ENCODE measurements at places on chromosomes 13 and 19. TPM values are rescaled to one million over a fixed set of nuclear protein-coding genes. Genes with fewer than 3 reads are reported as not detected.

- no peak for DNase-seq
Measured at GRCh38 chr19:54436628-54437252, 12.3 kb upstream of the LENG8 start.

DNA sequence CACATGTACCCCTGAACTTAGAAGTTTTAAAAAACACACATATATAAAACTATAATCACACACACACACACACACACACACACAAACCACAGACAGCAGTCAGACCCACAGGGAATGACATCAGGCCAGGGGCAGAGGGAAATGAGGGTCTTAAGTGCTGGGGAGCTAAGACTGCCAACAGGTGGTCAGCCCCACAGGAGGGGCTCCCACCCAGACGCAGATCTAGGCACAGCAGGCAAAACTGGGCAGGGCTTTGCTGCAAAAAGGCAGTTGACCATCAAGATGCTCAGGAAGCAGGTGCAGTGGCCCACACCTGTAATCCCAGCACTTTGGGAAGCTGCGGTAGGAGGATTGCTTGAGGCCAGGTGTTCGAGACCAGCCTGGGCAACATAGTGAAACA is 121.0 kb upstream of the LSM14A start:
- DNase-seq: no peak

- no peak for DNase-seq
Measured at GRCh38 chr13:33842207-33842606, 24.3 kb downstream of the RFC3 start.

DNA sequence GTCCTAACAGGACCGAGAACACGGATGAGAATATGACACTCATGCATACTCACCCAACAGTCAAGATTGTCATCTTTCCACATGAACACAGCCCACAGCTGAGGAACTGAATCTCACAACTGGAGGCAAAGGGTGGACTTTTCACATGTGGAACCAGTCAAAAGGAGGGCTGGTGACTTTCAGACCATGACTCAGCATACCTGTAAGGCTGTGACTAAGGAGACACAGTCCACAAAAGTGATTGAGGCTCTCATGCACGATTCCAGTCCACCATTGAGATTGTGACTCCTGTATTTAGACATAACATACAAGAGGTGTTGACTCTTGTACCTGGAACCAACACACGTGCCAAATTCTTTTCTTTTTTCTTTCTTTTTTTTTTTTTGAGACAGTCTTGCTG is 40.0 kb downstream of the ZNF729 start:
- no peak for DNase-seq

DNA sequence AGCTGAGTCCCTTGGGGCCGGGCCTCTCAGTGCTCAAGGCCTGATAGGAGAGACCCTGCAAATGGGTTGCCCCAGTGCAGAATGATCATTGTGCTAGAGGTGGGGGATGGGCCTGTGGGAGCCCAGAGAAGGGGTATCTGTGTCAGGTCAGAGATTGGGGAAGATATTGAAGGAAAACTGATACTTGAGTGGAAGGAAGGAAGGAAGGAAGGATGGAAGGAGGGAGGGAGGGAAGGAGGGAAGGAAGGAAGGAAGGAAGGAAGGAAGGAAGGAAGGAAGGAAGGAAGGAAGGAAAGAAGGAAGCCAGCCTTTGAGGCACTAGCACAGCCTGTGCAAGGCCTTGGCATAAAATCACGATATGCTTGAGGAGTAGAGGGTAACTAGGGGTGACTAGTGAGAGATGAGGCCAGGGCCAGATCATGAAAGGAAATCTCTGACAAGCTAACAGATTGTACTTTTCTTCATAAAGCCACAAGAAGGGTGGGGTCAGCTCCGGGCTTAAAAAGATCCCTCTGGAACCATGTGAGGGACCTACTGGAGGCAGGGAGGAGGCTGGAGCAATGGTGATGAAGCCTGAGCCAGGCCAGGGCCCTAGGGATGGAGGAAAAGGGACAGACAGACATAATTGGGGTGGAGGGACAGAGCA is 11.4 kb downstream of the PTH2 start:
- DNase-seq: no peak

DNA sequence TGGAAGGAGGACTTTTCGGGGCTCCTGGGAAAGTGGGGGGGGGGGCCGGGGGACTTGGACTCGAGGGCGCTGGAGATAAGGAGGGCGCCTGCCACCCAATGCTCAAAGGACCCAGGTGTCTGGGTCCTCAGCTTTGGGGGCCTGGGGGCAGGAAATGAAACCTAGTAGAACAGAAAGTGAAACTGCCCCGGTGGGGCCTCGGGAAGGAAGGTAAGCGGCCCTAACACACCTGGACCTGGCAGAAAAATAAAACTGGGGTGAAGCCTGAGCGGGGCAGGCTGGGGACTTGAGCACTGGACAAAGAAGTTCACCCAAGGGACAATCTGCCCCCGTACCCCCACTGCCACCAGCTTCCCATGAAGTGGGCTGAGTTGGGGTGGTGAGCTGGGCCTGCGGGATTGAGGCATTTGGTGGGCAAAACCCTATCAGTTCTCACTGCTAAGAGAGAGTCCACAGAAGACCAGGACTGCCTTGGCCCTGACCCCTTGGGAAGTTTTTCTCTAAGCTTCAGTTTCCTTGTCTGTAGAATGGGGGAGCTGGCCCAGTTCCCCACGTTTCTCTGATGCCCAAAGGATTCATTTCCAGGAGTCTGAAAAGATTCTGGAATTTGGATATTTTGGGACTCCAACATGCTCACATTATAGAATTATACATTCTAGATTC is 2.3 kb downstream of the PRKD2 start:
- DNase-seq: peak; percentile 51

MRPL54 gene
- total RNA-seq: 56.0 TPM

SPATA13 gene
- 24.7 TPM for total RNA-seq

GRCh38 chr19:23823952-23824389 is 65.3 kb upstream of the ZNF681 start:
- DNase-seq: no peak

- DNase-seq: no peak
Measured at GRCh38 chr19:16338470-16339360, 14.1 kb downstream of the KLF2 start.

DNA sequence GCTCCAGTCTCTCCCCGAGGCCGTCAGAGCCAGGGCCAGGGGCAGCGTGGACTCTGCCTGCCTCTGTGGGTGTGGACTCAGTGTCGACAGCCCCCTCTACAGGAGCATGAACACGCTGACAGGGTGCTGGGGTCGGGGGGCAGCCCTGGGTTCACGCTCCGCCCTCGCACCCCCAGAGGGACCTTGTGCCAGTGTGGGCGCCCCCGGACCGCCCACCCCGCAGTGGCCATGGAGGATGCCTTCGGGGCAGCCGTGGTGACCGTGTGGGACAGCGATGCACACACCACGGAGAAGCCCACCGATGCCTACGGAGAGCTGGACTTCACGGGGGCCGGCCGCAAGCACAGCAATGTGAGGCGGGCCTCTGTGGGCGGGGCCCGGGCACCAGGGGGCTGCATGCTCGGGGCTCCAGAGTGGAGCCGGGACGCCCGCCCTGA is 8.3 kb downstream of the TRPM4 start:
- DNase-seq: no peak

GRCh38 chr19:18433015-18433691 is 4.8 kb downstream of the ISYNA1 start:
- no peak for DNase-seq

GRCh38 chr13:73399347-73400216 is 340.8 kb downstream of the KLF5 start:
- no peak for DNase-seq
